ENCODE measurements at places on chromosomes 1 and 21. TPM values are rescaled to one million over a fixed set of nuclear protein-coding genes. Genes with fewer than 3 reads are reported as not detected.

The CHODL gene
- total RNA-seq: not detected

The FNDC5 gene
- total RNA-seq: 0.27 TPM

The CCDC181 gene
- total RNA-seq: 0.09 TPM

The OR2T33 gene
- not detected for total RNA-seq

The C1orf122 gene
- 10.0 TPM for total RNA-seq

The PIK3C2B gene
- 25.1 TPM for total RNA-seq

The CCDC24 gene
- total RNA-seq: 1.6 TPM
